ENCODE measurements at places on chromosomes 2 and 18. TPM values are rescaled to one million over a fixed set of nuclear protein-coding genes. Genes with fewer than 3 reads are reported as not detected.

Gene OTOF
- not detected for total RNA-seq

Gene CFAP53
- not detected for total RNA-seq

Gene L3MBTL4
- total RNA-seq = 29.9 TPM

Gene UXS1
- 24.6 TPM for total RNA-seq

Gene MBD1
- total RNA-seq = 145 TPM

GRCh38 chr2:170235860-170236679 is 58.1 kb downstream of the MYO3B start:
- H3K36me3 ChIP-seq = no peaks in the 10 kb centered on the region

- no peak overlapping the region for H3K27ac ChIP-seq
- no peak overlapping the region for H3K4me3 ChIP-seq
- DNase-seq = no peak
- no peaks in the 10 kb centered on the region for H3K36me3 ChIP-seq
- peaks cover 6% of the 10 kb centered on the region for H3K4me1 ChIP-seq
Measured at GRCh38 chr2:216880509-216881184, 20.8 kb upstream of the TNP1 start.

GRCh38 chr2:8225798-8226197 is 456.1 kb upstream of the ID2 start:
- no peaks in the 10 kb centered on the region for H3K27me3 ChIP-seq
- no peaks in the 10 kb centered on the region for H3K36me3 ChIP-seq
- H3K4me3 ChIP-seq = no peak overlapping the region

GRCh38 chr18:35770376-35771014 is 189.0 kb downstream of the GALNT1 start:
- H3K27ac ChIP-seq = no peak overlapping the region
- H3K4me1 ChIP-seq = no peaks in the 10 kb centered on the region
- no peaks in the 10 kb centered on the region for H3K36me3 ChIP-seq

GRCh38 chr2:36351736-36352349 is 3.7 kb upstream of the CRIM1 start:
- peaks cover 25% of the 10 kb centered on the region for H3K4me1 ChIP-seq
- no peaks in the 10 kb centered on the region for H3K27me3 ChIP-seq
- no peaks in the 10 kb centered on the region for H3K36me3 ChIP-seq
- no peak overlapping the region for H3K4me3 ChIP-seq
- H3K27ac ChIP-seq = no peak overlapping the region

DNA sequence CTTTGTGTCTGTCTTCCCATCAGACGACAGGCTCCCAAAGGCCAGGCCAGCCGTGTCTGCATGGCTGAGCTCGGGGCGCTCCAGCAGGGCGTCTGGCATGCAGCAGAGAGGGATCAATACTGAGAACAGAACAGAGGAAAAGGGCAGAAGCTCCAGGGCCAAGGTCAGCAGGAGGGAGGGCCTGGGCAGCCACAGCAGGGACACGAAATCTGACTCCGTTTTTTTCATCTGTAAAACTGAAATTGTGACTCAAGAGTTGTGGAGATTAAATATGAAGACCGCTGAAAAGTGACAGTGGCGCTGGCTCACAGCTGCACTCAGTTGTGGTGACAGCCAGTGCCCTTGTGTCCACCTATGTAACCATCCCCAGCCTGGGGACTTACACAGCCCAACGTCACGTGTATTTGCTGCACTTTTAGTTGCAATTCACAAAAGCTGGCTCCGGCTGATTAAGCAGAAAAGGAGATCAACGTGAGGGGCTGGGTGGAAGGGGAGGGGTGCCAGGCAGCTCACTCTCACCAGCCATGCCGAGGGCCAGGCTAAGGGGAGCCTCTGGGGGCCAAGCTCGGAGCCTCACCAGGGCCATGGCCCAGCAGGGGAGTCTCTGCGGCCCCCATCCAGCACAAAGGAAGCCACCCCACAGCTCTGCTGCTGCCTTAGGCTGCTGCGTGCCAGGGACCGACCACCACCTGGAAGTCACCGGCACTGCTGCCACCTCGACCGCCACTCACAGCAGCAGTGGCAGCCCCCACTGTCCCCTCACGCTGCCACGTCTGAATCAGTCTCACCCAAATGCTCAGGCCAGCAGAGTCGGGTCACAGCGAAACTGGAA is 74.7 kb downstream of the EIPR1 start:
- H3K4me3 ChIP-seq = peak overlapping the region; percentile 26
- no peak for DNase-seq
- H3K27me3 ChIP-seq = no peaks in the 10 kb centered on the region
- no peak overlapping the region for H3K27ac ChIP-seq

DNA sequence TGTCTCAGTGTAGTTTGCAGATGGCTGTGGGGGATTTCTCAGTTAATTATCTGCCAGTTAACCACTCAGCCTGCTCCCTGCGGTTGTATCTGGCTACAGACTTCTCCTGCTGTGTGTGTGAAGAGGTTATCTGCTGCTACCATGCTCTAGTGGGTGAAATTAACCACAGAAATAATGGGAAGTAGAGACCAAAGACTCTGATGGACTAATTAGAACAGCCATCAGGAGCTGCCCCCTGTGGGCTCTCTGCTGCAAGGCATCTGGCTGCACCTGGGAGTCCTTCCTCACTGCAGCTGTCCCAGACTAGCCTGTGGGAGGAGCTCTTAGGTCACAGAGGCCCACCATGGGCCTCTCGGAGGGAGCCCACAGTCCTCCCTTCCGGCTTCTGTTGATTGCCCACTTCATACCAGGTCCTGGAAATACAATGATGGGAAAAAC is 66.6 kb downstream of the CTIF start:
- H3K27ac ChIP-seq = no peak overlapping the region
- no peaks in the 10 kb centered on the region for H3K4me1 ChIP-seq
- no peak overlapping the region for H3K4me3 ChIP-seq
- H3K27me3 ChIP-seq = no peaks in the 10 kb centered on the region
- no peak for DNase-seq
- no peaks in the 10 kb centered on the region for H3K36me3 ChIP-seq

- no peak for DNase-seq
- H3K27ac ChIP-seq = no peak overlapping the region
- H3K27me3 ChIP-seq = no peaks in the 10 kb centered on the region
- peaks cover 21% of the 10 kb centered on the region for H3K4me1 ChIP-seq
- no peaks in the 10 kb centered on the region for H3K36me3 ChIP-seq
- H3K4me3 ChIP-seq = no peak overlapping the region
Measured at GRCh38 chr2:96511851-96512250, 6.7 kb upstream of the NEURL3 start.
